HFFc6 (cell line): ENCODE measurements at places on chromosomes 2 and 18. TPM values are rescaled to one million over a fixed set of nuclear protein-coding genes. Genes with fewer than 3 reads are reported as not detected.

GRCh38 chr2:146193619-146194018, 1651.2 kb upstream of the ACVR2A start:
- no peak for DNase-seq

RFX8 gene
- 1.8 to 8.0 TPM (median 3.5 TPM) in 3 replicates for total RNA-seq

DNA sequence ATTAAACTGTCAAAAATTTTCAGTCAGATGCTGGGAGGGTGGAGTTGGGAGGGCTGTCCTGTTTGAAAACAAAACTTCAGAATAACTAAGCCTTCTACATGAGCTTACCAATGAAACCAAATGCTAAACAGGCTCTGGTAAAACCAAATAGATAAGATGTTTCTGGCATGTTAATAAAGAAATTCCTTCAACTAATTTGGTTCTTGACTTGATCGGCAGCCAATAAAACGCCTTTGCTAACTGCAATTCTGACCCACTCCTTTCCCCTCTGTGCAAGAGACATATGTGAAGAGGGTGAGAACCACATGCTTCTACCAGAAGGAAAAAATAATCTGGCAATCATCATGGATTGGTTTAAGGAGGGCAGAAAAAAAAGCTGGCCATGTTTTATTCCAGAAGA, 20.9 kb downstream of the MAP4K3 start:
- no peak for DNase-seq

MC2R gene
- not detected in 2 replicates for total RNA-seq

GRCh38 chr18:31498574-31499524, 872 bp downstream of the DSG2 start:
- no peak for DNase-seq

RAPGEF4 gene
- total RNA-seq, result 0.19 to 0.34 TPM (median 0.29 TPM) in 3 replicates

DNA sequence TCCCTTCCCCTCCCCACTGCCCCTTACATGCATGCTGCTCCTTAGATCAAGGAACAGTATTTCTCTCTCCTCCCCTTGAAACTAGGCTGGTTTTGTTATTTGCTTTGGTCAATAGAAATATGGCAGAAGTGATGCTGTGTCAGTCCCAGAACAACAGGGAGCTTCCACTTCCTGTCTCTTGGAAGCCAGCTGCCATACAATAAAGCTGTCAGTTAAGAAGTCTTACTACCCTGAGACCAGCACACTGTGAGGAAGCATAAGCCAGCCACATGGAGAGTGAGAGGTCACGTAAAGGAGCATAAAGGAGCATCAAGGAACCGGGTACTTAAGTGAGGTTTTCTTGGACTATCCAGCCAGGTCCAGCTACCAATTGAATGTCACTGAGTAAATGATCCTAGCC, 126.6 kb downstream of the NOL4 start:
- DNase-seq, result no peak

CGREF1 gene
- total RNA-seq, result 0.24 TPM in 1 of 3 replicates, not detected in the others

DNA sequence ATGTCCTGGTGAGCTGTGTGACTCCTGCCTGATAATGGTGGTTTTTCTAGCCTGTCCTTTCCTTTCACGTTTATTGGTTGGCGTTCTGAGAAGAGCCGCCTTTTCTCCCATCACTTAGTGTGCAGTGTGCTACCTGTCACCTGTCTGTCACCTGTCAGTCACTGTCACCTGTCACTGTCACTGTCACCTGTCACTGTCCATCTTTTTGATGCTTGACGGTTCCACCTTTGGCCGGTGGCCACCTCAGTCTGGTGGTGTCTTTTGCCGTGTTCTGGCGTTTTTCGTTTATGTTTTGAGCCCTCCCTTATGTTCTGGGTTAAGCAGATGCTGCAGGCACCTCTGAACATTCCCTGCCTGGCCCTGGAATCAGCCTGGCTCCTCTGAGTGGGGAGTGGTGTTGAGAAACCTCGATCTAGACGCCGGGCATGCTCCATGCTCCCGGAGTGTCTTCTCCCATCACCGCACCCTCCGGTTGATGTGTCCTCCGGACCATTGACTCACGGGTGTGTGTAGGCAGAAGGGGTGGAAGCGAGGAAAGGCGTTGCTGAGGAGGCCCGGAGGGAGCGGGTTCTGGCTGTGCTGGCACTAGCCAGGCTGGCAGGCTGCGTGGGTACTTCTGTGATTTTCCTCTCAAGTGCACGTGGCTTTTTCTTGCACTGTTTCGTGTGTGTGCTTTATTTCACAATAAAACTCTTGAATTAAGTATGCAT, 20.7 kb downstream of the DTYMK start:
- DNase-seq, result no peak
